ENCODE measurements at places on chromosomes 16 and 17.

GRCh38 chr16:88818575-88818874 lies 6.8 kb upstream of the APRT start:
- DNase-seq = no peak

GRCh38 chr16:81782236-81782635 lies 3.1 kb downstream of the PLCG2 start:
- DNase-seq = no peak

DNA sequence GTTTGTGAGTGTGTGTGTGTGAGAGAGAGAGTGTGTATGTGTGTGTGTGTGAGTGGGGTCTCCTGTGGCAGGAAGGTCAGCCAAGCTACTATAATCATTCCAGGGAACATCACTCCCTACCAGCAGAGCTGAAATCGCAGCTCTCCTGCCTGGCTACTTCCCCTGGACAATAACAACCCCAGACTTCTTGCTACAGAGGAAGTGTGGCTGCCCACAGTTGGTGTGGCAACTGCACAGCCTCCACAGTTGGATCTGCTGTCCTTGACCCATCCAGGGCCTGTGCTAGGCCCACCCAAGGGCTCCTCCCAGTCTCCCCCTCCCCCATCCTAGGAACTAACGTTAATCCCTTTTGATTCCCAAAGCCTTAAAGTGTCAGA lies 1.5 kb downstream of the SLC13A5 start:
- no peak for DNase-seq

DNA sequence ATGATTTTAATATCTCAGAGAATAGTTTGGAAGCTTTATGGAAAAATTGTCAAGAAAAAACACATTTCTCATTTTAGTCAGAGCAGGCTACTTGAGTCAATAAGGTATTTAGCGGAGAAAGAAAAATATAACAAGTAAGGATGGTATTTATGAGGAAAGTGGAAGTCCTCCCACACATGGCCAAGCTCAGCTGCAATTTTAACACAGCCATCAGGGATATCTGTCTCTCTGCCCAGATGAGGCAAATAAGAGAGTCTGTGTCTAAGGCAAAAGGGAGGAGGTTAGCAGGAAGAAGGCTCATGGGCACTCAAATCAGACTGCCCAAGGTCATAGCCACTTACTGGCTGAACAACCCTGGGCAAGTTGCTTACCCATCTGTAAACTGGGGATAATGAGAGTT lies 5.2 kb upstream of the CMTM2 start:
- no peak for DNase-seq

- DNase-seq = no peak
Measured at GRCh38 chr17:79568661-79569060, 42.2 kb downstream of the RBFOX3 start.

GRCh38 chr16:79089735-79090284 lies 510.7 kb downstream of the MAF start:
- DNase-seq = peak; percentile 16

- DNase-seq = no peak
Measured at GRCh38 chr16:89571636-89572035, 3.9 kb upstream of the CPNE7 start.

DNA sequence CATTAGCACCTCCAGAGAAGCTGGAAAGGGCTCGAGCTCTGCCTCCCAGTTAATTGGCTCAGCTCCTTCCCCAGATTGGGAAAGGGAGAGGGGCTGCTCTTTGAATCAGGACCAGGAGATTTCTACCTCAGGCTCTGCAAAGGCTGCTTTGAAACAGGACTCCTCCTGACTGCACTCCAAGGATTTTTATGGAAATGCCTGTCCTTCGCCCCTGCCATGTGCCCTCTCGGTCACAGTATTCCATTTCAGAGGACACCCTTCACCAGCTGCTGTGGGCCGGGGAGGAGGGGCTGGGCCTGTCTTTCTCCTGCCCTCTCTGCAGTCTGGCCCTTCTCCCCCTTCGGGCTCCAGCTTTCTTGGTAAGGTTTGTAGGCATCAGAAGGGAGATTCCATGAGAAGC lies 13.6 kb downstream of the MRM1 start:
- no peak for DNase-seq

- no peak for DNase-seq
Measured at GRCh38 chr16:30901201-30902028, 5.0 kb downstream of the CTF1 start.

GRCh38 chr17:61412143-61412859 lies 12.7 kb downstream of the TBX2 start:
- DNase-seq = peak; percentile 71

Data from activated CD4-positive, alpha-beta T cell treated with anti-CD3 and anti-CD28 coated beads, Interleukin-2, amount 50 U/mL, for 4 hours (primary cell).